Activated CD4-positive, alpha-beta T cell treated with anti-CD3 and anti-CD28 coated beads for 24 hours (primary cell): ENCODE measurements at places on chromosomes 12 and 14.

GRCh38 chr14:55122440-55122986, 6.5 kb upstream of the LGALS3 start:
- no peak for DNase-seq

- DNase-seq, result peak; percentile 63
Measured at GRCh38 chr14:105537580-105538474, 11.4 kb downstream of the TMEM121 start.

DNA sequence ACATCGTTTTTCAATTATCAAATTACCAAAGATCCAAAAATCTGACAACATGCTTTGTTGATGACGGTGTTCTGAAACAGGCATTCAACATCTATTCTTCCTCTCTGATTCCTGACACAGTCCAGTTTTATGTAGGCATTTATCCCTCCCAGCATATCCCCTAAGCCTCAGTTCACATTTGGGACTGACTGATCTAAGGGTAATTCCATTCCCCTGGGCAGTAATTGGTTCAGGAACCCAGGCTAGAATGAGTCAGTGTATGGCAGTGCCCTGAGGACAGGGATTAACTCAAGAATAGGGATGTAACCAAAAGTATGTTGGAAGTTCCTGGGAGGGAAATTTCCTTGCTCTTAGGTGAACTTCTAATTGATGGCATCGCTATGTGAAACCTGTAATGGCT, 10.3 kb upstream of the PCNX1 start:
- no peak for DNase-seq

DNA sequence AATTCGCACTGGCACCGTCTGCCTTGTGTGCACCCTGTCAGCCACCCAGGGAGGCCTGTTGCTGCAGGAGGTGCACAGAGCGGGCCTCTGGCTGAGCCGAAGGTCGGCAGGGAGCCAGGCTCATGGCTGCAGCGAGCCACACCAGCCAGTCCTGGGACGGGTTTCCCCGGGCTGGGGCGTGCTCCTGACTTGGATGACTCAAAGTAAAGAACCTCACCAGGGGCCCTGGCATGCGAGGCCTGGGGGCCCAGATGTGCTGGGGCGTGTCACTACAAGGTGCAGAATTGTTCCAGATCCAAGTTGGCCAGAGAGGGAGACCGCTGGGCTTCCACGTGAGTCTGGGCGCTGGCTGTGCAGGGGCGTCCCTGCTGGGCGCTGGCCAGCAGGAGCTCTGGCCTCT, 34.5 kb downstream of the FBRSL1 start:
- DNase-seq, result no peak

DNA sequence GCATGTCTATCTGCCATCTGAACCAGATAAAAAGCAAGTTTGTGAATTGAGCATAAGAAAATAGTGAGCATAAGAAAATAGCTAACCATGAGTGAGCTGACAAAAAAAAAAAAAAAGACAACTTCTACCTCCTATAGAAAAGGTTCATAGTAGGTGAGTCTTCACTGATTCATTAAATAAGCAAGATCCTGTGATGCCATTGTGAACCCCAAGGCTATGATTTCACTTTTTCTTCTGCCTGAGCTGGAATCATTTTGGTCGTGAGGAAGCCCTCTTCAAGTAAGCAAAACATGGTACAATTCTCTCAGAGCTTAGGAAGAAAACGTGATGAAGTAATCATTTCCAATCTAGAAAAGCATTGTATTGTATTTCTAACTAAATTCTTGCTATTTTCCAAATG, 1.2 kb downstream of the PIK3C2G start:
- no peak for DNase-seq

DNA sequence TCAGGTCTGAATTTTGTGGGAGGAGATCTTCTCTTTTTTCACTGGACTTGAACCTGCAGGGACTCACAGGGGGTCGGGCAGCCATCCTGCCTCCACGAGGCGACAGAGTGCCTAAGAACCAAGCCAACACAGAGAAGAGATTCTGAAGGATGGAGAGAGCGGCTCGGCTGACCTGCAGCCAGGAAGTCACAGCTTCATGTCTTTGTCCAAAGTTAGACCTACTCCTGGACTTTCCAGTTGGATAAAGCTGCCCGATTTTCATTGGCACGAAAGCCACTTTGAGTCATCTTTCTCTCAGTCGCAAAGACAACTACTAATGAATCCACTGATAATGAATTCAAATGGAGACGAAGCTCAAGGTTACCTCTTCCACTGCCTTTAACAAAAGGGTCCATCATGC, 106.8 kb downstream of the FOXN3 start:
- no peak for DNase-seq
